ENCODE measurements at places on chromosomes 11 and 22.

DNA sequence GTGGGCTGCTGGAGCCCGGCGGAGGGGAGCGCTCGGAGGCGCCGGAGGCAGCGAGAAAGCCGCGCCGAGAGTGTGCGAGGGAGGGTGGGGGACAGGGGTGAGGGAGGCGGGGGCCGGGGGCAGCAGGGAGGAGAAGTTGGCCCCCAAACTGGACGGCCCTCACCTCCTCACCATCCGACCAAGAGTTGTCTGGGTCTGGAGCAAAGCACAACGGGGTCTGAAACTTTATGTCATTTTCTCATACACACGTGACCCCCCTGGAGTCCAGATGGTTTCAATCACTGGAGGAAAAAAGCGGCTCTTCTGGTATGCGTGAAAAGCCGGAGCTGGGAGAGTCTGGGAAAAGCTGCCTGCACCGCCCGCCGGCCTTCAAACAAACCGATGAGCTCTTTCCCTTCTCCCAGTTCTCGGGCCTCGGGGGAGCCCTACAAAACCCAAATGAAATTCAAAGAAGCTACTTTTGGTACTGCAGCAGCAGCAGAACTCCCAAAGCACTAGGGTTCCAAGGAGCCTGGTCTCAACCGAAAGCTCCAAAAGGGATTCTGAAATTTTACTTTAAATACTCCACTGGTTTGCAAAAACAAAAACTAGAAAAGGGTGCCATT lies 39.7 kb upstream of the AKIP1 start:
- DNase-seq, result no peak

DNA sequence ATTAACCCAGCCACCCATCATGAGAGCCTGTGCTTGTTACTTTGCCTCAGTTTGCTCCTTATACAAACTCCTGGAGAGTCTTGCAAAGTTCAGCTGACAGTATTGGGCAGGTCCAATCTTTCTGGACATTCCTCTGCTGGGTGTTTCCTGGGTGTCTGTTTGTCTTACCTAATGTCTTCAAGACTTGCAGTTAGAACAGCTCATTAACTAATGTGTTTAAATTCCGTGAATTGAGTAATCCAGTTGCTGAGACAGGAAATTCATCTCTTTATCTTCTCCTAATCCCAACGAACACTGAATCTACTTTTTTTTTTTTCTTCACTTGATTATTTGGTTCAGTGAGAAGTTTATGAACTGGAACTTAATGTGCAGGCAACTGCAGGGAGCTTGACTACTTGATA lies 20.6 kb downstream of the BCO2 start:
- DNase-seq, result no peak

DNA sequence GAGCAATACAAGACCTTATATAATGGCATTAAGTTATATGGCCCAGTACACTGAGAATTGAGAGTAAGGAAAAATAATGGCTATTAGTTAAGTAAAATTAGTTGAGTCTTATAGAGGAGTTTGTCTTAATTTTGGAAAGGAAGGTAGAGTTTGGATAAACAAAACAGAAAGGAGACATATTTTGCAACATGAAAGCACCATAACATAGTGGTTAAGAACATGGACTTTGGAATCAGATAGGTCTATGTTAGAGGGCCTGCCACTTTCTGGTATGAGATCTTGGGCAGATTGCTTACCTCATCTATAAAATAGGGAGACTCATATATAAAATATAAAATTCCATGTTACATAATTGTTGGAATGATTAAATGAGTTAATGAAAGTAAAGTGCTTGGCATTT lies 68.9 kb downstream of the CSTPP1 start:
- no peak for DNase-seq

DNA sequence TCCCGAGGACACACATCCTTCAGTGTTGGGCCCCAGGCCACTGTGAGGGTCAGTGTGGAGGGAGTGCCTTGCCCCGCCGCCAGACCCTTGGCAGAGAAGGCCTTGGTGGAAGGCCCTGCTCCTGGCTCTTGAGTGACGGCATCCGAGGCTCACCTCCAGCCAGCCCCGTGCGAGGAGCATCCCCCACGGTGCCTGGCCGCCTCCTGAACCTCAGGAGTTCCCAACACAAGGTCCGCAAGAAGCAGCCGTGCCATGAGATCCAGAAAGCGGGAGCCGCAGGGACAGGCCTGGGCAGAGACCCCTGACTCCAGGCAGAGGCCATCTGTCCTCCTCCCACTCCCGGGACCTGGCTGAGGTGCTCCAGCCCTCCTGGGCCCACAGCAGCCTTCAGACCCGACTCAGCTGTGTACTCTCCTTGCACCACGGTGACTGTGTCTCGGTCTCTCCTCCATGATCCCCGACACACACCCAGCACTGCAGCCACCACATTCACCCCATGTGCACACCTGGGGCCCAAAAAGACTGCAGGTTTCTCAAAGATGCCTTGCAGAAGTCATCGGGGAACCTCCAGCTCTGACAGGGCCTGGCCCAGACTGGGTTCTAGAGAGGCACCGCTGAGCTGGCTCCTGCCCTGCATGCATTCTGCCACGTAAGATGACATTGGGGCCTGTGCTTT lies 870.2 kb downstream of the BRD1 start:
- DNase-seq, result no peak
